Activated T-cell treated with anti-CD3 and anti-CD28 coated beads, Interleukin-2, amount 50 U/mL, for 72 hours (primary cell): ENCODE measurements at places on chromosomes 6 and 20. TPM values are rescaled to one million over a fixed set of nuclear protein-coding genes. Genes with fewer than 3 reads are reported as not detected.

- DNase-seq, result no peak
These were observed 24.5 kb upstream of the SMOC2 start for GRCh38 chr6:168416531-168416930.

- peak; percentile 88 for DNase-seq
These were observed 38.2 kb downstream of the MICA start for GRCh38 chr6:31441365-31442267.

GRCh38 chr20:58660855-58661597, 9.9 kb downstream of the STX16 start:
- DNase-seq, result peak; percentile 48

- DNase-seq, result no peak
These were observed 1016.4 kb downstream of the KIF16B start for GRCh38 chr20:15556869-15557268.

Gene CRIP3
- total RNA-seq, result 0.90 TPM

DNA sequence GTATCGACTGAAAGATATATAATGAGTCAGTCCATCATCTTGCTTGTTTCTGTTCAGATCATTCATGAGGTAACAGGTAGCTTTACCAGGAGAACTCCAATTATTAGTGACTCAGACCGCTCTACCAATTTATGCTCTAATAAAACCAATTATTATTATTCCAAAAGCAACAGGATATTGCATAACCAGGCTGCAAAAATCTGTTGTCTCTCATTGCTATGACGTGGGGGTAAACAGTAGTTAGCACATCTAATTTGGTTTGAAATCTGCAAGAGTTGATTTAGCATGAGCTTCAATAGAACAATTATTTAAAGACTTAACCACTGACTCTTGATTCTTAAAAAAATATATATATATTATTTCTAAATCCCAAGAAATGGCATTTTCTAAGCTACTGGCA, 90.9 kb upstream of the MAP7 start:
- no peak for DNase-seq

- no peak for DNase-seq
These were observed 18.5 kb upstream of the SLC16A10 start for GRCh38 chr6:111068866-111069234.

Gene DPPA5
- not detected for total RNA-seq

- DNase-seq, result peak; percentile 40
These were observed 7.2 kb downstream of the MYLIP start for GRCh38 chr6:16136091-16136490.

DNA sequence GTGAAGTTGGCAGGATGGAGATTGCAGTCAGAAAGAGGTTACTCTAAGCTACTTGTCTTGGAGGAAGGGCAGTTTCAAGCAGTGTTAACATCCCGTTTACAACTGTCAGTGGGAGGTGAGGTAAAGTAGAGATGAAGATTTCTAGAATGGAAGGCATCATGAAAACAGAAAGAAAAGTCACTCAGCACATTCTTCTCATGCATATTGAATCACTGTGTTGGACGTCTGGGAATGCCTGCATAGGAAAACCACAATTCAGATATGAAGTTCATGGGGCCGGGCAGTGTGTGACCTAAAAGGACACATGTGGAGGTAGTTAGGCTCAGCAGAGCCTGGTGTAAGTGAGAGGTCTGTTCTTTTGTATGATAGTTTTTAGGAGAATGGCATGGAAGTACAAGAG, 73.5 kb upstream of the LAMP5 start:
- no peak for DNase-seq

DNA sequence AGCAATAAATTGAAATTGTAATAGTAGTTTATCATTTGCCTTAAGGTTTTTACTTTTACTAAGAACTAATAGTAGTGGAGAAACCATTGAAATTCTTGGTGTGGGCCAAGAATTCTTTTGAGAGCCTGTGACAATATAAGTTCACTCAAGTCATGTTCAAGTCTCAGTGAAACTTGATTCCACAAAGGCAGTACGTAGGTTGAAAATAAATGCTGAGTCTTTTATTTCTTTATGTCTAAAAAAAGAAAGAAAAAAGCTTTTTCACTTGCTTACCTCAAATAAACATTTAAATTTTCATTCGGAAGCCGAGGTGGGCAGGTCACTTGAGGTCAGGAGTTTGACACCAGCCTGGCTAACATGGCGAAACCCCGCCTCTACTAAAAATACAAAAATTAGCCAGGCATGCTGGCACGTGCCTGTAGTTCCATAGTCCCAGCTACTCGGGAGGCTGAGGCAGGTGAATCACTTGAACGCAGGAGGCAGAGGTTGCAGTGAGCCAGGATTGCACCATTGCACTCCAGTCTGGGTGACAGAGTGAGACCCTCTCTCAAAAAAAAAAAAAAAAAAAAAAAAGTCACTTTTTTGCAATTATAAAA, 57.8 kb upstream of the NELFCD start:
- DNase-seq, result no peak

Gene RSPH3
- total RNA-seq, result 6.1 TPM

GRCh38 chr20:47276851-47277534, 79.5 kb downstream of the ZMYND8 start:
- no peak for DNase-seq

Gene PAQR8
- total RNA-seq, result 21.0 TPM

Gene ANKRD66
- total RNA-seq, result not detected

Gene FAM162B
- total RNA-seq, result not detected

Gene EDEM2
- 33.5 TPM for total RNA-seq

- DNase-seq, result no peak
These were observed 60.8 kb downstream of the DACT2 start for GRCh38 chr6:168258795-168259194.

Gene MICB
- 22.3 TPM for total RNA-seq

GRCh38 chr6:25359191-25359861, 80.2 kb downstream of the CARMIL1 start:
- DNase-seq, result no peak

Gene LY6G6D
- total RNA-seq, result not detected

Gene CALHM4
- not detected for total RNA-seq

Gene KHDRBS2
- total RNA-seq, result not detected

DNA sequence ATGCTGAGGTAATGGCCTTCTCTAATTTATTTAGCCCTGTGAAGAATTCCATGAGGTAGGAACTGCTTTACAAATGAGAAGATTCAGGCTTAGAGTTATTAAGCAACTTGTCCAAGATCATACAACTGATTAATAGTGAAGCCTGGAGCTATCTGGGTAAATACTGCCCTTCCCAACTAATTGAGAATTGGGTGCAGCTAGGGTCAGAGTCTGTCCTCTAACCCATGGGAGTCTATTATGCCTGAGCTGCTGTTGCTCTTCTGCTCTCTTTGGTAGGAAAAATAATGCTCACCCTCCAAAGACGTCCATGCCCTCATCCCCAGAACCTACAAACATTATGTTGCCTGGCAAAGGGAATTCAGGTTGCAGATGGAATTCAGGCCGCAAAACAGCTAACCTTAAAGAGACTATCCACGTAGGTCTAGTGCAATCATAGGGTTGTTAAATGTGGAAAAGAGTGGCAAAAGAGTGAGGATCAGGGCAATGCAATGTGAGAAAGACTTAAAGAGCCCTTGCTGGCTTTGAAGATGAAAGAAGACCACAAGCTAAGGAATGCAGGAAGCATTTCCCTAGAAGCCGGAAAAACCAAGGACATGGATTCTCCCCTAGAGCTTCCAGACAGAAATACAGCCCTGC, 90.1 kb downstream of the SPTLC3 start:
- no peak for DNase-seq

Gene PLEKHG1
- total RNA-seq, result 25.0 TPM
